Aorta (tissue), 5 donors: ENCODE measurements at places on chromosomes 1 and 21. TPM values are rescaled to one million over a fixed set of nuclear protein-coding genes. Genes with fewer than 3 reads are reported as not detected.

Gene ADPRS
- 21.2 TPM for total RNA-seq

Gene DNALI1
- 5.1 TPM for total RNA-seq

Gene AMY1B
- not detected for total RNA-seq

GRCh38 chr1:2472109-2472508 is 4.0 kb upstream of the PLCH2 start:
- DNase-seq, result no peak
- H3K4me1 ChIP-seq, result no peaks in the 10 kb centered on the region
- no peak overlapping the region for H3K27ac ChIP-seq

GRCh38 chr1:235892734-235893413 is 26.2 kb upstream of the LYST start:
- H3K4me3 ChIP-seq, result no peak overlapping the region
- no peaks in the 10 kb centered on the region for H3K36me3 ChIP-seq
- H3K27me3 ChIP-seq, result no peaks in the 10 kb centered on the region
- H3K4me1 ChIP-seq, result no peaks in the 10 kb centered on the region
- no peak overlapping the region for H3K27ac ChIP-seq
- no peak for DNase-seq
